ENCODE measurements at places on chromosomes 2 and 18. TPM values are rescaled to one million over a fixed set of nuclear protein-coding genes. Genes with fewer than 3 reads are reported as not detected.
A peak's percentile ranks its signal among the peaks of the same experiment; 100 is the strongest.

The OR6B2 gene
- not detected for total RNA-seq

The VWC2L gene
- not detected for total RNA-seq

DNA sequence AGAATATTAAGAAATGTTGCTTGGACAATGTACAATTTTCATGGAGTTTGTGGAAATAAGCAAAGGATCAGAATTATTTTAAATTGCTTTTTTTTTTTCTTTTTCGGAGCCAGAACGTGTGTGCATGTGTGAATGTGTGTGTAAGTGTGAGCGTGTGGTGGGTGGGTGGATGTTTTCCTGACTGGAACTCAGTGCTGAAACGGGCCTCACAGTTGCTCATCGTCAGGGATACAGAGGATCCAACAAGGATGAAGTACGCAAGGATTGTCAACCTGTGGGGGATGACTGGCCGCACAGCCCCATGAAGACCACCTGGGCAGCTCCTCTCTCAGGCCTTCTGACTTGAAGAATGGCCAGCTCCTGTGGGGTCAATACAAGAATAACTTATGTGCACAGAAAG is 17.5 kb downstream of the IL1B start:
- no peaks in the 10 kb centered on the region for H3K36me3 ChIP-seq
- H3K4me3 ChIP-seq = no peak overlapping the region
- H3K27me3 ChIP-seq = no peaks in the 10 kb centered on the region
- DNase-seq = no peak
- H3K4me1 ChIP-seq = peaks cover 5% of the 10 kb centered on the region
- no peak overlapping the region for H3K27ac ChIP-seq

DNA sequence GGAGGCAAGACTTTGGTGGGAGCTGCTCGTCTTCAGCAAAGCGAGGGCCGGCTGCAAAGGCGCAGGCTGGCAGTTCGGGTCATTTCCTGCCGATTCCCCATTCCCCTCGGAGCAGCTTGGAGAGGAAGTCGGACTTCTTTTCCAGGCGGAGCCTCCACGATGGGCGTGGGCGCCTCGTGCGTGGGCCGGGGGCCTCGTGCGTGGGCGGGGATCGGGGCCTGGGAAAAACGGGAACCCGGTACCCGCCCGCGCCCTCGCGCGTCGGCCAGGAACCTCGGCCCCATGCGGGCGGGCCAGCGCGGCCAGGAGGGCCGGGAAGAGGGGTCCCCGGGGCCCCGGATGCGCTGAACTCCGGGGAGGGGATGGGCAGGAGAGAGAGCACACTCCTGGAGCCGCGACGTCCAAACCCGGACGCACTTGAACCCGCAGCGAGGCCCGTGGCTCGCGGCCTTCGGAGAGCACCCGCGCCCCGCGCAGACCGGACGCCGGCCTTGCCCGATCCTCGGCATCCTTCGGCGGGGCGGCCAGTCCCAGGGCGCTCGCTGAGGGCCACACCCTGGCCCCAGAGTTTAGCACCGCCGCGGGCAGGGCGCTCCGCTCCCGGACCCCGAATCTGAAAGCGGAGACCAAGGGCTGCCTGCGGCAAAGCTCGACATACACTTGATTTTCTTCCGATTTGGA is 368.4 kb downstream of the MTX2 start:
- H3K27me3 ChIP-seq = peaks cover 26% of the 10 kb centered on the region
- peaks cover 10% of the 10 kb centered on the region for H3K4me1 ChIP-seq
- no peaks in the 10 kb centered on the region for H3K36me3 ChIP-seq
- DNase-seq = no peak
- H3K4me3 ChIP-seq = peak overlapping the region; percentile 42
- H3K27ac ChIP-seq = no peak overlapping the region

GRCh38 chr2:62920070-62920469 is 130.6 kb upstream of the OTX1 start:
- no peak for DNase-seq
- no peaks in the 10 kb centered on the region for H3K36me3 ChIP-seq
- no peaks in the 10 kb centered on the region for H3K27me3 ChIP-seq
- H3K4me3 ChIP-seq = no peak overlapping the region

DNA sequence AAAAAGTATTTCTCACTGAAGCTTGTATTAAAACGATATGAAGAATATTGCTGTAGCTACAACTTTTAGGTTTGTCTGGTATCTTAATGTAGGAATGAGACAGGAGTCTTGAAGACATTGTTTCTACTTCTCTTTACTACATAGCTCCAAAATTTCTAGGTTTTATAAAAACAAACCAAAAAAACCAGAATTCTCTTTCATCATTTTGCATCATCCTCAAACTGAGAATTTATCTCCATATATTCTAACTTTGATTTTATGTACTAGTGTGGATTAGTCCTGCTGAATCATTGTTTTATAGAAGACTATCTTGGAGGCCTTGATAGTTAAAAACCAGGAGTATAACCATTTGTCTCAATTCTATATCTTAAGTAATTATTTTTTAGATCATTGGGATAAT is 100.2 kb downstream of the ICA1L start:
- H3K4me3 ChIP-seq = no peak overlapping the region
- H3K36me3 ChIP-seq = peaks cover 30% of the 10 kb centered on the region

GRCh38 chr18:38353149-38353548 is 787.6 kb upstream of the CELF4 start:
- H3K27ac ChIP-seq = no peak overlapping the region
- H3K27me3 ChIP-seq = no peaks in the 10 kb centered on the region
- no peak overlapping the region for H3K4me3 ChIP-seq
- H3K36me3 ChIP-seq = no peaks in the 10 kb centered on the region
- H3K4me1 ChIP-seq = no peaks in the 10 kb centered on the region
- DNase-seq = no peak

DNA sequence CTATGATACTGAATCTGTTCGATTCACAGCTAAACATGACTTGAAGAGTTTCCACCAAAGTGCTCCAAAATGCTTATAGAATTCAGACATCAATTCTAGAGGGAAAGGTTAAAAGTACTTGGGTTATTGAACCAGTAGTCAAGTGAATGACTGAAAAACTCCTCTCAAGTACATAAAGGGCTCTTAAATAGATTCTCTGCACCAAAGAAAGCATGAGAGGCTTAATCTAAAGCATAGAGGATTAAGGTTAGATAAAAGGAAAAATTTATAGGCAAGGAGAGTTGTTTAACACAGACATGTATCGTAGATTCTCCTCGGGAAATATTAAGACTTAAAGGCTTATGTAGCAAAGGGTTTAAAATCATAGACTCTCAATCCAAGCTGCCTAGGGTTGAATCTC is 701.4 kb downstream of the ERBB4 start:
- no peaks in the 10 kb centered on the region for H3K4me1 ChIP-seq
- no peaks in the 10 kb centered on the region for H3K36me3 ChIP-seq
- DNase-seq = no peak
- H3K4me3 ChIP-seq = no peak overlapping the region

DNA sequence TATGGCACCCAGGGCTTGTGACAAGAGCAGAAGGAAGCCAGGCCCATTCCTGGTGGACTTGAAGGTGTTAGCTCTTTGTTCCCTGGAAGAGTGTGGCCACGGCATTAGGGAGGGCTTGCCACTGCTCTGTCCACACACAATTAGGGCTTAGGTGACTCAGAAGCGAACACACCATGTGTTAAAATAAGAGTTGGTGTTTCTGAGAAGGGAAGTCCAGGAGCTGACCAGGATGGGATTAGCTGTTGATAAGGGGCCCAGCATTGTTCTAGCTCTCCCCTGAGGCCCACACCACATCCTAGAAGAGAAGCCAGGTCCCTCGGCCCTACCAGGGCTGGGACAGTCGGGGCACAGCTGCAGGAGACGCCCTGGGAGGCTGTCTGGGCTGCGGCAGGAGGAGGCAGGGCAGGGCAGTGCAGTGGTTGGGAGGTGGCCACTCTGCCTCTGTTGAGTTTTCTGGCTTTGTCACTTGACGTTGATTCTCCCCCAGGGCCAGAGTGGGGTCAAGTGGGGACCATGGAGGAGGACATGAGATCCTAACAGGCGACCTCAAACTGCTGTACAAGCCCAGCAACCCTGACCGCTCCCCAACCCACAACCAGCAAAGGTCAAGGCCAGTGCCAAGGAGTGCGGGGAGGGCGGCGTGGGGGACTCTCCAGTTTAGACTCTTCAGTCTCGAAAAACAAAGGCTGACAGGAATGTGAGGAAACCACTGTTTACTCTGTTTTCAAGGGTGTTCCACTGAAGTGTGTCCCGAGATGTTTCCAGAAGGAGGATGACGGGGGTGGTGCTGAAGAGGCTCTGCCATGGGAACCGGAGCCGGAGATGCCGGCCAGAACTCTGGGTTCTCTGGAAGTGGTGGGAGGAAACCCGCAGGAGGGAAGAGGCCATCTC is 16.8 kb downstream of the GNLY start:
- H3K4me3 ChIP-seq = no peak overlapping the region
- DNase-seq = no peak
- H3K36me3 ChIP-seq = no peaks in the 10 kb centered on the region
- peaks cover 11% of the 10 kb centered on the region for H3K4me1 ChIP-seq

The DCDC2C gene
- not detected for total RNA-seq

DNA sequence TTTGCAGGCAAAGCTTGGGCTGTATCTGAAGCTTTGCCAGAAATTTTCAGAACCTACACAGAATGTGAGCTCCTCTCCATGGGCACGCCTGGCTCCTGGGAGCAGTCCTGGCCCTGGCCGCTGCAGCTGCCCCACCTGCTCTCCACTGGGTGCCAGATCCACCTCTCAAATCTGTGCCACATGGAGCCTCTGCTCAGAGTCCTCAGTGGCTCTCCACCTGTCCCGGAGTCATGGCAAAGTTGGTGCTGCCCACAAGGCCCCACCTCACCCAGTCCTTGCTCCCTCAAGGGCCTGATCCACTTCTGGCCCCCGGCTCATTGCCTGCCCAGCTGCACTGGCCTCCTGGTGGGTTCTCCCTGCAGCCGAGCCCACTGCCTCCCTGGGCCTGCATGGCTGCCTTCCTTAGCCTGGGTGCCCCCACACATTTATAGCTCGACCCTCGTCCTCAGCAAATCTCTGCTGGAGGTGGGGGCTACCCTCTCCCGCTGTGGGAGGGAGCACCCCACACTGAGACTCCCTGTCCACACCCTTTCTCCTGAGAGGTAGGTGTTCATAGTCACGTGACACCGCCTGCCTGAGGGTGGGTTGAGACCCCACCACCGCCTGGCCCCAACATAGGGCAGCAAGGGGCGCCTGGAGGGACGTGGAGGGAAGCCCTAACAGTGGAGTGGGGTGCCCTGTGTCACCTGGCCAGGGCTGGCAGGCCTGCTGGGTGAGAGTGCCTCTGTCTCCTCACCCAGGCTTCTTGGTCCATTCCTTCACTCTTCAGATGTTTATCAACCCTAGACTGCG is 224.1 kb downstream of the SH3RF3 start:
- H3K36me3 ChIP-seq = no peaks in the 10 kb centered on the region
- peaks cover 31% of the 10 kb centered on the region for H3K4me1 ChIP-seq
- no peak for DNase-seq
- no peaks in the 10 kb centered on the region for H3K27me3 ChIP-seq
- no peak overlapping the region for H3K27ac ChIP-seq

DNA sequence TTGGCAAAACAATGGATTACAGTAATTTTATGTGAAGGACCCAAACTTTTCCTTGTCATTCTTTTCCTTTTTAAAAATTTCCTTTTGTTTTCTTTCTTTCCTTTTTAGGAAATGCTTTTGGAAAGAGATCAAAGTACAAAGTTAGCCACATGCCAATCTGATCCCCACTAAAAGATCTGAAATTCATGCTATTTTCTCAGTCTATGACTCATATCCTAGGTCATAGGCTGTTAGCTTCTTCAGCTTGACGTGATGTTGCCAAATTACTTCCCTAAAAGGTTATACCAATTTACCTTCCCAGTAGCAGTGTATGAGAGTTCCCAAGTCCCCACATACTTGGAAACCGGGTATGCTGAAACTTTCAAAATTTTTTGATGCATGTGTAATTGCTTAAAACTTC is 355.3 kb downstream of the INSIG2 start:
- DNase-seq = no peak
- no peaks in the 10 kb centered on the region for H3K27me3 ChIP-seq
- H3K36me3 ChIP-seq = no peaks in the 10 kb centered on the region
- no peak overlapping the region for H3K4me3 ChIP-seq

- no peaks in the 10 kb centered on the region for H3K27me3 ChIP-seq
- H3K27ac ChIP-seq = no peak overlapping the region
- DNase-seq = no peak
- no peak overlapping the region for H3K4me3 ChIP-seq
Observed at GRCh38 chr2:240890691-240891090, 5.3 kb downstream of the MAB21L4 start.

DNA sequence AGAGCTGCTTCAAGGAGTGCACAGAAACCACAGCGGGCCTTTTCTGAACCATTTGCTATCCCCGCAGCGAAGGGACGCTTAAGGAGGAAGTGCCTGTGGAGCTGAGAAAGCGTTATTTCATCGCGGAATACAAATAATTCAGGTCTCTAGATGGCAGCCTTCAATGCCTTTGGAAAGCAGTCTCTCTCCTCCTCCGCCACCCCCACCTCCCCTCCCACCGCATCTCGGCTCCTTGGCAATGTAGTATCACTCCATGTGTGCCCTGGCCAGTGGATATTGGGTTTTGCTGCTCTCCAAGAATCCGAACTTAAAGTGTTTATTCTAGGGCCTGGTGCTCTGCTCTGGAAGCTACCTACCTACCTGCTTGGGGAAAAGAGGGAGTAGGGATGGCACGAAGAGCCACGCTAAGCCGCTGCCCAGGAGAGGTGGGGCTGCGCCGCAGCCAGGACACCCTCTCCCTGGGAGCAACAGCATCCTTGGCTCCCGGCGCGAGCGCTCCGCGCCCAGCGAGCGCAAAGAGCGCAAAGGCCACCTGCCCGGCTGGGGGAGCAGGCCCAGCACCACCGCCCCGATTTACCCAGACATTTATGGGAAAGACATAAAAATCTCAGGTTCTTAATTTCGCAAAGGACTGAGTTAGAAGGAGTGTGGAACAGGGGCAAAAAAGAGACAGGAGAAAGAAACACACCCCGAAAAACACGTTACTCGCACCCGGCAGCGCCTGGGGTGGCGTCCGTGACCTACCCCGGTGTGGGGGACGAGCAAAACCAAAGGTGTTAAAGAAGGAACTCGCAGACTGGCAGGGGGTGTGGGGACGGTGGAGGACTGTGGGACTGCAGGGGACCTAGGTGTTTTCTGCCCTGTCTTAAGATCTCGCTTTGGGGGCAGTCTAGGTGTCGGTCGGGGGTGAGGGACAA is 1.0 kb downstream of the SPHKAP start:
- no peak overlapping the region for H3K27ac ChIP-seq
- no peaks in the 10 kb centered on the region for H3K36me3 ChIP-seq
- H3K4me3 ChIP-seq = no peak overlapping the region
- H3K4me1 ChIP-seq = no peaks in the 10 kb centered on the region

DNA sequence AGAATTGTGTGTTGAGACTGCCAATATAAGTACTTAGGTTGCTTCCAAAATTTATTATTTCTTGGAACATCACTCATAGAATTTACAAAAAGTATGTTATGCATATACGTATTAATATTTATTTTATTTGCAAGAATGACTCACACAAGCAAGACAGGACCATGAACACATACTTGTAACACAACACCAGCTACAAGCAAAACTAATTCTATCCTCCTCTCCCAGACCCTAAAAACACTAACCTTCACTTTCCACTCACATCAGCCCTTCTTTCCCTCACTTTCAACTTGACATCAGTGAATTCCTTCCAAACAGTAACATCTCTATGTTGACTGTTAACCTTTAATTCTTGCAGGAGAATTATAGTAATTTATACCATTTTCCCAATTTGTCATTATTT is 24.3 kb downstream of the OSBPL1A start:
- H3K4me1 ChIP-seq = peaks cover 6% of the 10 kb centered on the region
- no peaks in the 10 kb centered on the region for H3K36me3 ChIP-seq
- H3K4me3 ChIP-seq = no peak overlapping the region
- no peak overlapping the region for H3K27ac ChIP-seq
- H3K27me3 ChIP-seq = no peaks in the 10 kb centered on the region

Measured in CD4-positive, alpha-beta T cell (primary cell).